ENCODE measurements at places on chromosomes 3 and 15. TPM values are rescaled to one million over a fixed set of nuclear protein-coding genes. Genes with fewer than 3 reads are reported as not detected.

- no peaks in the 10 kb centered on the region for H3K36me3 ChIP-seq
- H3K27me3 ChIP-seq = no peaks in the 10 kb centered on the region
- DNase-seq = no peak
- no peak overlapping the region for H3K27ac ChIP-seq
Observed at GRCh38 chr3:74489050-74489792, 125.2 kb downstream of the CNTN3 start.

DNA sequence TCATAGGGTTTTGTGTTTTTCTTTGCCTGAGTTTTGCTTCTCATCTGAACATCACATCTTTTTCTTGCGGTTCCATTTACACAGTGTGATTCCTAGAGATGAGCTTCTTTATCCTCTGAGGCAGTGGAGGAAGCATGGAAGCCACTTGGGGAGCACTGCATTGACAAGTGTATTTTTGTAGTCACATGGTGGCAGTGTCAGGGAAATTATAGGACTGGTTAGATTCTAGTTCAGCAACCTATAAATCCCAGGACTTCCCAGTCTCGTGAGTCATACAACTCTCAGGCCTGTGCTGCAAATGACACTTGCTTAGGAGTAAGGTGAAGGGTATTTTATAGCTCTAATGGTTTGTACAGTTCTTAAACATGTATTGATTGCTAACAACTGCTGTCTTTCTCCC is 58.4 kb downstream of the RBM6 start:
- no peaks in the 10 kb centered on the region for H3K36me3 ChIP-seq
- no peak for DNase-seq
- H3K27me3 ChIP-seq = no peaks in the 10 kb centered on the region
- no peak overlapping the region for H3K4me3 ChIP-seq

The HACD2 gene
- 28.4 TPM for total RNA-seq

DNA sequence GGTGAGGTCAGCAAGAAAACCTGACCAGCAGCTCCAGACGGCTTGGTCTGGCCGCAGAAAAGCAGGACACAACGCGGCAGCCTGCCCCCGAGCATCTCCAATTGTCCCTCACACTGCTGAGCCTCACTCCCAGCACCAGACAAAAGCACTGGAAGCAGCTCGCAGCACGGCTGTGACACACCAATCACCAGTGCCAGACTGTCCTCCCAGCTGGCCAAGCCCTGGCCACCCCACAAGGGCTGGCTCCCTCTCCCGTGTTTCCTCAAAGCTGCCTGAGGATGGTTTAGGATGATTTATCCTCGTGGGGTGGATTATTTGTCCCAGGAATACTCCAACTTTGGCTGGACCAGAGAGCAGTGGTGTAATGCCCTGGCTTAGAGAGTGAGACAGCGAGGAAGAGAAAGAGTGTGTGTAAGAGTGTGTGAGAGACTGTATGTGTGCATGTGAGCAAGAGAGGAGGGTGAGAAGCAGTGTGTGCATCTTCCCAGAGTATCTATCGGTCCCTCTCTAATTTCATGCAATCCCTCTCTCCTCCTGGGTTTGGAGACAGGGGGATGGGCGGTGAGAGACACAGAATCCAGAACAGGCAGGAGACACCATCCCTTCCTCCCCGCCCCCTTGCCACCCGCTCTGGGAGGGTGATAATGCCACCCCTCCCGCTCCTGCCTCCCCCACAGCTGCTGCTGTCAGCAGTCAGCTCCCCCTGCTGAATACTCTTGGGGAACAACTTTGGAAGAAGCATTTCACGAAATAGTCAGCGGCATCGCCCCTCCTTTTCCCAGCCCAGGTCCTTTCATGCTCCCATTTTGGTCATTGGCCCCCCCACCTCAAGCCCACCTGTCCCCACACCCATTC is 34.2 kb downstream of the SEMA5B start:
- H3K4me1 ChIP-seq = peaks cover 5% of the 10 kb centered on the region
- no peaks in the 10 kb centered on the region for H3K36me3 ChIP-seq
- DNase-seq = no peak

- no peak overlapping the region for H3K4me3 ChIP-seq
- H3K27me3 ChIP-seq = no peaks in the 10 kb centered on the region
- no peaks in the 10 kb centered on the region for H3K36me3 ChIP-seq
- no peak for DNase-seq
- H3K27ac ChIP-seq = no peak overlapping the region
Observed at GRCh38 chr15:93929375-93930094, 301.8 kb upstream of the MCTP2 start.

DNA sequence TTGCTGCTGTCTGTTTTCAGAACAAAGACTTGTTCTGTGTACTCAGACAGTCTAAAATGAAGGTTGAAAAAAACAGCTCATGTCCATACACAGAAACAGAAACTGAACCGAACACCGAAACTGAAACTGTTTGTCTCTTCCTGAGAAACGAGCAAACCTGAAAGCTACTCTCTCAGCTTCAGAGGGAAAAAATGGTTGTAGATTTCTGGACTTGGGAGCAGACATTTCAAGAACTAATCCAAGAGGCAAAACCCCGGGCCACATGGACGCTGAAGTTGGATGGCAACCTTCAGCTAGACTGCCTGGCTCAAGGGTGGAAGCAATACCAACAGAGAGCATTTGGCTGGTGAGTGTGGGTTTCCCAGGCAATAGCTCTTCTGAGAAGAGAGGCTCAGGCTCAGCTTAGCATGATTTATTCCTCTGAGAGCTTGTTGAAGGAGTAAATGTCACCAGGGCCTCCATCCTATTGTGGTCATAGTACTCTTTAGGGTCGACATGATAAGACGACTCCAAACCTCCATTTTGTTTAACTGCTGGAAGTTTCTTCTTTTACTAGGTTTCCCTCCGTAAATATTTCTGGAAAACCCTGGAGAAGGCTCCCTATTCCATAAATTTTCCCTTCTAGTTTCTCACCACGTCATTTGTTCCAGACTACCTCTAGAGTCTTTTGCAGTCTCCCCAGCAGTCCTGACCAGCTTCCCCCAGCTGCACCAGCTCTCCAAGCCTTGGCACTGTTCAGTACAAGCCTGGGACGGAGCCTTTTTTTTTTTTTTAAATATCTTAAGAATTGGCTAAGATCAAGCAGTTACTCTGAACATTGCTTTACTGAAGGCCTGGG is at the start of gene RTP4:
TSS of gene RTP4 (plus strand) at position 135 of the 838 bp plus-strand sequence. CDS start at position 192, 57 bp downstream.
- peaks cover 28% of the 10 kb centered on the region for H3K4me1 ChIP-seq
- H3K27ac ChIP-seq = peak within 1 kb of the TSS; percentile 97
- H3K27me3 ChIP-seq = no peaks in the 10 kb centered on the region
- DNase-seq = no peak
- no peaks in the 10 kb centered on the region for H3K36me3 ChIP-seq
- peak within 1 kb of the TSS; percentile 40 for H3K4me3 ChIP-seq

DNA sequence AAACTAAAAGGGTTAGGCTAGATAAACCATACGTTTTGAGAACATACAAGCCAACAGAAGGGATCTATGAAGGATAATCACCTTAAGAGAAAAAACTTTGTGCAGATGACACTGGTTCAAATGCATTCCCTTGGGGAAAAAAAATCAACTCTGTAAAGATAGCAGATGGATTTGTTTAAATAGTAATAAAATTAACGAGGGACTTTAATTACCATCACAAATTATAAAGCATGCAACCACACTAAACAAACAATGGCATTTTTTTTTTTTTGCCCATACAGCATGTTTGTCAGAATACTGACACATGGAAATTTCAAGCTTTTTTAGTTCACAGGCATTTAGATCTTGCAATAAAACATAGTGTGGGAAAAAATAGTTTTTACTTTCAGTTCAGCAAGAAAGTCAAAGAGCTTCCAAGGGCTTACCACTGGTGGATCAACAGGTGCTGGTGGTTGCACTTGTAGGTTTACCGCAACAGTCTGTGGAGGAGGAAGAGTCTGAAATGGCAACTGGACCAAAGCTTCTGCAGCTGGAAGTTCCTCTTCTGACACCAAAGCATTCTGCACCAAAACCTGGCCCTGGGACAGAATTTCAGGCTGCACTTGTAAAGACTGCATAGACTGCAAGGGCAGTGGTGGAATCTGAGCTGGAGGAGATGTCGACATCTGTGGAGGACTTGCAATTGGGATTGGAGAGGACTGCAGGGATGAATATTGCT is 53.1 kb downstream of the PHC3 start:
- H3K27ac ChIP-seq = no peak overlapping the region
- DNase-seq = no peak
- no peaks in the 10 kb centered on the region for H3K4me1 ChIP-seq
- no peak overlapping the region for H3K4me3 ChIP-seq
- H3K36me3 ChIP-seq = peaks cover 79% of the 10 kb centered on the region

The MESP1 gene
- not detected for total RNA-seq

DNA sequence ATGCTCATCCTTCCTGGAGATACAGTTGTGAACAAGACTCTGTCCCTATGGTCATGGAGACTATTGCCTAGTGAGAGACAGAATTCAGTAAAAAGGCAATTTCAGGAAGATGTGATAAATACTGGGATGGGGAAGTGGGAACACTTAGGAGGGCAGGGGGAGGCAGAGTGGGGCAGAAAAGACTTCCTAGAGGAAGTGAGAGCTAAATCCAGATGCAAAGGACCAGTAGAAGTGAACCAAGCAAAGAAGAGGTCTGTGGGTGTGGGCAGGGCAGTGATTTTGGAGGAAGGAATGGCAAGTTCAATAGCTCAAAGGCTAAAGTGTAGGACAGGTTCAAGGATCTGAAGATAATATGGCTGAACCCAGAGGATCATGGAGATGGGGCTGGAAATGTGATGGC is 68.9 kb downstream of the CD200R1L start:
- no peaks in the 10 kb centered on the region for H3K27me3 ChIP-seq
- H3K4me1 ChIP-seq = peaks cover 32% of the 10 kb centered on the region
- peak overlapping the region; percentile 62 for H3K27ac ChIP-seq
- no peaks in the 10 kb centered on the region for H3K36me3 ChIP-seq

GRCh38 chr3:23760325-23760724 is 45.4 kb upstream of the UBE2E1 start:
- no peak for DNase-seq
- H3K36me3 ChIP-seq = no peaks in the 10 kb centered on the region
- H3K27me3 ChIP-seq = no peaks in the 10 kb centered on the region
- H3K27ac ChIP-seq = no peak overlapping the region
- H3K4me3 ChIP-seq = no peak overlapping the region
- peaks cover 16% of the 10 kb centered on the region for H3K4me1 ChIP-seq

The NCBP2 gene
- total RNA-seq = 38.3 TPM

DNA sequence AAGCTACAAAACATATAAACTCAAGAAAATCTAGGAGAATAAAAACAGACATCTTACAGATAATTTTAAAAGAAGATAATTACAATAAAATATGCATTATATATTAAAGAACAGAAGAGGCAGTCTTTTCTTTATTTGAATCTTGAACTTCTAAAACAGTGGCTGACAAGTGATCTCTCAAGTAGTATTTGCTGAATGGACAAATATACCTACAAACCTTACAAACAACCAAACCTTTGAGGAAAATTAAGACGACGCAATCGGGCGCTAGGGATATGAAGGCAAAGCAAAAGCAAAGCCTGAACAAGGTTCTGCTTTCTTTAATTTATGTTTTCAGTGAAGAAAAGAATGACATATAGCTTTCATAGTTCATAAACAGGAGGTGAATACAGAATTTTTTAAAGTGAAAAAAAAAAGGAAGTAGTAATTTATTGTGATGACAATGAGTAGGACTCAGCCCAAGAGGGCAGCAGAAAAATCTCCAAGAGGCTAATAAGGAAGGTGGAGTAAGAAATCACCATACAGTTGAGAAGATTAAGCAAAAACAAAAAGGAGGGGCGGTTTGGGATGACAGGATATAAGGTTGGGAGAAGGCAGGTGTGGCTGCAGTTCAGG is 347.8 kb downstream of the TBC1D5 start:
- H3K27me3 ChIP-seq = no peaks in the 10 kb centered on the region
- H3K27ac ChIP-seq = no peak overlapping the region
- no peaks in the 10 kb centered on the region for H3K4me1 ChIP-seq
- no peak overlapping the region for H3K4me3 ChIP-seq
- no peaks in the 10 kb centered on the region for H3K36me3 ChIP-seq
- no peak for DNase-seq

GRCh38 chr3:120393243-120393642 is 44.1 kb upstream of the LRRC58 start:
- H3K4me3 ChIP-seq = no peak overlapping the region
- no peaks in the 10 kb centered on the region for H3K36me3 ChIP-seq
- no peak overlapping the region for H3K27ac ChIP-seq
- no peaks in the 10 kb centered on the region for H3K4me1 ChIP-seq
- H3K27me3 ChIP-seq = no peaks in the 10 kb centered on the region

DNA sequence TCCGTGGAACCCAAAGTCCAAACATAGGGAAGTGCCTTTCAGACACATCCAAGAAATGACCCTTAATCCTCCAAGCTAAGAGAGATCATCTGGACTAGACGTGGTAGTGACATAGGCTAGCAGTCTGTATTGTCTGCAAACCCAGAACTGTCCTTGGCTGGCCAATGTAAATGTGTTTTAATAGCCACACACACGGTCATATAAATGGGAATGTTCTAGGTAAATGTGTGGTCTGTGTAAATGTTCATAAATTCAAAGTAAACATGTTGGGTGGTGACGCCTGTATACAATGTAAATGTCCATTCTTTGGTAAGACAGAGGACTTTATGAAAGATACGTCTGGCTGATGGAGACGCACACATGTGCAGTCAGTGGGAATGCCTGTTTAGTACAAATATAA is 16.3 kb upstream of the LINGO1 start:
- no peak overlapping the region for H3K4me3 ChIP-seq
- H3K4me1 ChIP-seq = no peaks in the 10 kb centered on the region
- DNase-seq = no peak
- no peaks in the 10 kb centered on the region for H3K36me3 ChIP-seq
- H3K27ac ChIP-seq = no peak overlapping the region

DNA sequence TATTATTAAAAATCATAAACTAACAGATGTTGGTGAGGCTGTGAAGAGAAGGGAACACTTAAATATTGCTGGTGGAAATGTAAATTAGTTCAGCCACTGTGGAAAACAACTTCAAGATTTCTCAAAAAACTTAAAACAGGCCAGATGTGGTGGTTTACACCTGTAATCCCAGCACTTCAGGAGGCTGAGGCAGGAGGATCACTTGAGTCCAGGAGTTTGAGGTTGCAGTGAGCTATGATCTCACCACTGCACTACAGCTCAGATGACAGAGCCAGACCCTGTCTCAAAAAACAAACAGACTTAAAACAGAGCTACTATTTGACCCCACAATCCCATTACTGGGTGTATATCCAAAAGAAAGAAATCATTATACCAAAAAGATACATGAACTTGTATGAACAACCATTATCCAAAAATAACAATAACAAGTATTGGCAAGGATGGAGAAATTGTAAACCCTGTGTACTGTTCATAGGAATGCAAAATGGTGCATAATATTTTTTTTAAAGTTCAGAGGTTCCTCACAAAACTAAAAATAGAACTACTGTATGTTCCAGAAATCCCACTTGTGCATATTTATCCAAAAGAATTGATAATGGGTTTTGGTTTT is 25.5 kb downstream of the ZNF148 start:
- no peaks in the 10 kb centered on the region for H3K27me3 ChIP-seq
- H3K36me3 ChIP-seq = peaks cover 7% of the 10 kb centered on the region
- H3K27ac ChIP-seq = no peak overlapping the region
- no peak overlapping the region for H3K4me3 ChIP-seq
- peaks cover 22% of the 10 kb centered on the region for H3K4me1 ChIP-seq

- peak overlapping the region; percentile 19 for H3K27ac ChIP-seq
- peak overlapping the region; percentile 0 for H3K4me3 ChIP-seq
- no peaks in the 10 kb centered on the region for H3K36me3 ChIP-seq
- peaks cover 5% of the 10 kb centered on the region for H3K4me1 ChIP-seq
- no peaks in the 10 kb centered on the region for H3K27me3 ChIP-seq
- no peak for DNase-seq
Observed at GRCh38 chr15:55255714-55256113, 33.9 kb downstream of the RAB27A start.
